Cerebellar nuclear complex (tissue), 1 donor: ENCODE measurements at places on chromosomes 4 and X.

- no peak for DNase-seq
Measured at GRCh38 chrX:17860179-17860780, 818 bp downstream of the RAI2 start.

DNA sequence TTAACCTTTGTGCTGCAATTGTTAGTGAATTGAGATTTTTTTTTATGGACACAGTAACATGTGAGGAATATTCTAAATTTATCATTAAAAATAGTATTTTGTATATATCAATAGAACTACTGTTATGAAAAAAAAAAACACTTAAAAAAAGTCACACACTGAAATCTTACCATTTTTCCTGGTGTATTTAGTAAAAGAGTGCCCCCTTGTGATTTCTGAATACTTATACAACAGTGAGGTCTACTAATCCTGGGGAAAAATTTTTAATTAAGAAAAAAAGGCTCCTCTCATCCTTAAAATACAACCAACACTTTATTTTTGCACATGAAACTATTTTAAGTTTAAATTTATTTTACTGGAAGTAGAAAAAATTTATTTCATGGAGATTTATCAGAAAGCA lies 56.4 kb upstream of the SPOCK3 start:
- DNase-seq: no peak

GRCh38 chrX:13620207-13620606 lies 32.7 kb upstream of the TCEANC start:
- no peak for DNase-seq

- DNase-seq: no peak
Measured at GRCh38 chr4:103079621-103080020, 3.1 kb upstream of the SLC9B2 start.

DNA sequence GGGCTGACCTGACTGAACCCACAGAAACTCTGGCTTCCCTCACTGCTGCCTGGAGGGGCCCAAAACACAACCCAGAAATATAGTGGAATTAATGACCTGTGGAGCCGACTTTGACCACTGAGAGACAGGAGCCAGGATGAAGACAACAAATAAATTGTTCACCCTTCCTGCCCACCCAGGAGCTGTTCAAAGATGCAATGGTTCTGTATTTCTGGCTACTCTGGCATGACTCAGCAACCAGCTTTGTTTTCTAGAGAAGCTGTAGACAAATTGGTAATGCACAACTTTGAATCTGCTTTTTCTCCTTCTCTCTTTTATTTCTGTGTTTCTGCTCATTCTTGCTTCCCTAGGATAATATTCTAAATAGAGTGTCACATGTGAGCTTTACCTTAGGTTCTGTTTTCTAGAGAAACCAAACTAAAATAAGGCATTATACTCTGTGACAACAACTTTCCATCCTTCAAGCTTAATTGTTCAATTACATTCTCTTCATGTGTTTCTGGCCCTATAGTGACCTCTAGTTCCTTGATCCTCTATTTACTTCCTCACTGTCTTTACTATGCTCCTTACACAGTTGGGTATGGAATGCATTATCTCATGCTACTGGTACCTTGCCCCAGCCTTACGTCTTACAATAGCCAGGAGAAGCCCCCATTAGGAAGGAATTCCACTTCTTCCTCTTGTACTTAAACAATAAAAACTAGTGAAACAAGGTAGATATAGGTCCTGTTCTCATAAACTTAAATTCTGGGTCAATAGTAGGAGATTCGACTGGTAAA lies 6.5 kb upstream of the PRKG2 start:
- DNase-seq: no peak

GRCh38 chrX:112760697-112761096 lies 79.9 kb downstream of the AMOT start:
- no peak for DNase-seq

- DNase-seq: no peak
Measured at GRCh38 chrX:115560211-115560977, 580 bp upstream of the PLS3 start.

DNA sequence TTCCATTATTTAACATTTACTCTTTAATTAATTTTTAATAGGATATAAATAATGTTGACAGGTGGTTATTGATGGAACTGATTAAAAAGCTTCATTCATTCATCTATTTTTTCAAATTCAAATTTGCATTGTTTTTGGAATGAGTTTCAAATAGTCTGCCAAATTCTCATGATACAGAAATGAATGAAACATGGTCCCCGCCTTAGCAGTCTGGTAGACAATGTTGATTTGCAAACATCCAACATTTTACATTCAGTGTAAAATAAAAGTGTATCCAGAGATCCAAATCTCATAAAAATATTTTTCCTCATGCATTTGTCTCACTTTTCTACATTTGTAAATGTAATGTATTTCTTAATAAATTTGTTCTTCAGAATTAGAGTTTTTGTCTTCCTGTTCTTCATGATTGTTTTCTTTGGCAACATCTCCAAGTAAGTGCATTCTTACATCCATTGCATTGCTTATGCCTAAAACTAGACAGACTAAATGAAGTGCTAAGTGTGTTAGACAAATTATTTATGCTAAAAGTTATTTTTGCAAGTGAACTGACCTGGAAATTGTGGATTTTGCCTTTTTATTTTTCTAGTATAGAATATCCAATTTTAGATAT lies 142.3 kb downstream of the PCDH18 start:
- no peak for DNase-seq

GRCh38 chr4:56603297-56603696 lies 77.8 kb downstream of the HOPX start:
- no peak for DNase-seq

- DNase-seq: no peak
Measured at GRCh38 chrX:115393271-115393670, 103.8 kb downstream of the LUZP4 start.

DNA sequence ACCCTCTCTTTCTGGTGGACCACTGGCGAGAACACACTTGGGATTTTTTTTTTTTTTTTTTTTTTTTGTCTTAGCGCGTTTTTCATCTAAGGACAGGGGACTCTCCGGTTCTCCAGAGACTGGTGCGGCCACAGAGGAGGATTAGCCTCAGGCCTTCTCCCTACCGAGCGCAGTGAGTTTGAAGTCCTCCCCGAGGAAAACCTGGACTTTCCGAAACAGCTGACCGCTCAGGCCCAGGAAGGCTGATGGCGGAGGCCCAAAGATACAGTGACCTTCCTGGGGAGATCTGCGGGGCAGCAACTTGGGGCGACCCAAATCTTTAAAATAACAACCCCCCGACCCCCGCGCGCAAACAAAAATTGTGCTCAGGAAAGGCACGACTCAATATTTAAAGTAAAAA lies 9.2 kb downstream of the NKX3-2 start:
- no peak for DNase-seq

- no peak for DNase-seq
Measured at GRCh38 chr4:177803151-177803550, 360.9 kb upstream of the AGA start.

DNA sequence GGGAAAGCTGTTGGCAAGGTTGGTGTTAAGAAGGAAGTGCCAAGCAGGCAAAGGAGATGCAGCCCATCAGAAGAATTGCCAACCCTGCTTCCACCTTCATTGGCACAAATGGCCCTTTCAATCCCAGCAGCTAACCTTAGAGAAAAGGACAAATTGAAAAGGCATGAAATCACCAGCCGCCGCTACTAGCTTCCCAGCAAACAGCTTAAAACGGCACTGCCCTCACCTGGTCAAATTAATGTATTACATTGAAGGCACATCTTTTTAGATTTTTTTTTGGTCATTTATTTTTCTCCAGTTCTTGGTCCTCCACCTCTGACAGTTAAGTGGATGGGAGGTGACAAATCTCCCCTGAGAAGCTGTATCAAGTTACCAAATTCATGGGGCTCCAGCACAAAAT lies 51.0 kb upstream of the NHSL2 start:
- peak; percentile 9 for DNase-seq

GRCh38 chr4:127574643-127575042 lies 58.1 kb upstream of the INTU start:
- DNase-seq: no peak

DNA sequence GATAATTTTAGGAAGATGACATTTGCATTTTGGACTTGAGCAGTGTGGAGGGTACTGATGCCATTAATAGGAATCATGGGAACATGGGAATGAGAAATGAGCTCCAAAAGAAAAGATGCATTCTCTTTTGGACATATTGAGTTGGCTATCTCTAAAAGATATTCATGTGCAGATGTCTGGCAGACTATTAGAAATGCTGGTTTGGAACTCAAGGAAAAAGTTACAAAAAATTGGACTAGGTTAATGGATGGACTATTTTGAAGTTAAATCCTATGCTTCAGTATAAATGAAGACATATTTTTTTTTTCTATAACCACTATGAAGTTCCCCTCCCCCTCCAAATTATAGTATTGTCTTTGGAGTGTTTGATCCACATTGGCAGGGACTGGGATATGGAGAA lies 3.6 kb upstream of the LIMCH1 start:
- no peak for DNase-seq

GRCh38 chr4:142549248-142549647 lies 296.9 kb downstream of the INPP4B start:
- DNase-seq: no peak

DNA sequence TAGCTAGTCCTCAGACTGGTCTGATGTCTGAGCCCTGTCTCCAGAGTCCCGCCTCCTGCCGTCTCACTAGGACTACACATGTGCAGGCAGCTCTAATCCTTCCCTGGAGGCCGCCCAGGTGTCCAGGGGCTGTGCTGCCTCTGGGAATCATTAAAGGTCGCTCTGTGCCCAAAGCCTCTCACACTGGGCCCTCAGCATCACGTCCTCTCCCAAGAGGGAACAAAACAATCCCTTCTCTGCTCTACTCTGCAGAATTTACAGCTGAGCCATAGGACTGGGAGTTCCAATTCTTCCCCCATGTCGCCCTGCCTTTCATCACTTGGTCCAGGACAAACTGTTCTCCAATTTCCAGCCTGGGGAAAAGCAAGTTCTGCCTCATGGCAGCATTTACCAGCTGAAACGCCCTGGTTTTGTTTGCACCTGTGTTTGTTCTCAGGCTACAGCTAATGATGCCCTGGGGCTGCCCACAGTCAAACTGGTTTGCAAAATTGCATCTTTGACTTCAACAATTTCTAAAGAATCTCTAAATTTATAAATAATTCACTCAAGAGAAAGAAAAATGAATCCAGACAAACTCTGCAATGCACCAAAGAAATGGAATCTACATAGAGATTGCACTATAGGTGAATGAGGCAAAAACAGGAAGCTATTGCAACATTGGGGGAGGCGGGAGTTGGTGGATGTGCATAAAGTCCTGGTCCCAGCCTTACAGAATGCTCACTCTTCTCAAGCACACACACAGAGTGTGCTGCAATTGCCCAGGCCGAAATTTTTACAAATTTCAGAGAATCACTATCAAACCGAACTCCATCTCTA lies 7.2 kb upstream of the MRFAP1 start:
- no peak for DNase-seq

- no peak for DNase-seq
Measured at GRCh38 chrX:19758539-19758938, 128.9 kb downstream of the SH3KBP1 start.

GRCh38 chrX:78931814-78932213 lies 13.4 kb upstream of the P2RY10 start:
- DNase-seq: no peak

DNA sequence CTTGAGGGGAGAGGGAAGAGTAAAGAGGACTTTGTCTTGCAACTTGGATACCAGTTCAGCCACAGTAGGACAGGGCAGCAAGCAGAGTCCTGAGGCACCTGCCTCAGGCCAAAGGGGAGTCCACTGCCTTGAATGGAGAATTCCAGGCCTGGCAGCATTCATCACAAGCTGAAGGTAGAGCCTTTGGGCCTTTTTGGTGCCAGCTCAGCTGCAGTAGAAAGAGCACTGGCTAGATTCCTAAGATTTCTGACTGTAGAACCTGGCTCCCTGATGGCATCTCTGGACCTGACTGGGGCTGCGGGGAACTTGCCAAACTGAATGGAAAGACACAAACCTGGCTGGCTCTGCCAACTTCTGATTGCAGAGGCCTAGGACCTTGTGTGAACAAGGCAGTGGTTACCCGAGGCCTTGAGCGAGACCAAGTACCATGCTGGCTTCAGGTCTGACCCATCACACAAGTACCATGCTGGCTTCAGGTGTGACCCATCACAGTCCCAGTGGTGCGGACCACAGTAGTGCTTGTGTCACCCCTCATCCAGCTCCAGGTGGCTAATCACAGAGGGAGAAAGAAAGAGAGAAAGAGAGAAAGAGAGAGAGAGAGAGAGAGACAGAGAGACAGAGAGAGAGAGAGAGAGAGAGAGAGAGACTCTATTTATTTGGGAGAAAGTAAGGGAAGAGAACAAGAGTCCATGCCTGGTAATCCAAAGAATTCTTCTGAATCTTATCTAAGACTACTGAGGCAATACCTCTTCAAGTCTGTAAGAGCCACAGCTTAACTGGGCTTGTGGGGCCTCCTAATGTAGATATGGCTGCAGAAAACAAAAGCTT lies 137.6 kb upstream of the SPIN4 start:
- no peak for DNase-seq

DNA sequence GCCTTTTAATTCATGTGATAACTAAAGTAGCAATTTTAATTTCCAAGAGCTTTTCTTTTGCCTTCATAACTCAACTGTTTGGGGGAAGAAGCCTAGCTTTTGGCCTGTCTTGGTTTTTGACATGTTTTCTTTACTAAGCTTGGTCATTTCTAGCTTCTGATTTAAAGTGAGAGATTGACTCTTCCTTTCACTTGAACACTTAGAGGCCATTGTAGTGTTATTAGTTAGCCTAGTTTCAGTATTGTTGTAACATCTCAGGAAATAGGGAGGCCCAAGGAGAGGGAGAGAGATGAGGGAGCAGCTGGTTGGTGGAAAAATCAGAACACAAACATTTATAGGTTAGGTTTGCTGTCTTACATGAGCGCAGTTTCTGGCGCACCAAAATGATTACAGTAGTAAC lies 44.8 kb downstream of the DCLK2 start:
- no peak for DNase-seq

- DNase-seq: no peak
Measured at GRCh38 chr4:113811359-113811758, 49.8 kb upstream of the CAMK2D start.

DNA sequence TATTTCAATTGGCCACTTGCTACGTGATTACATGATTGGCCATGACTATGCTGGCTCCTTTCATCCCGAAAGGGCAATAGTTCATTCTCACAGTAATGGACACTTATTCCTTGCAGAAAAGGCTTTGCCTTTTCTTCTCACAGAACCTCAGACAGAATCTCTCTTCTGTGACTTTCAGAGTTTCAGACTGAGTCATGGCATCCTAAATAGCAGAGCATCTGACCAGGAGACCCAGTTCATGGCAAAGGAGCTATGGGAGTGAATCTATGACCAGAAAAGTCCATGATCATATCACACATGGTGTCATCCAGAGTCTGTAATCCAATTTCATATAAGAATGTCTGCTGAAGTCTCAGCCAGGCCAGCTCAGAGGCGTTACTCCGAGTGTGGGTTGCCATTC lies 263.3 kb upstream of the CLNK start:
- DNase-seq: no peak

DNA sequence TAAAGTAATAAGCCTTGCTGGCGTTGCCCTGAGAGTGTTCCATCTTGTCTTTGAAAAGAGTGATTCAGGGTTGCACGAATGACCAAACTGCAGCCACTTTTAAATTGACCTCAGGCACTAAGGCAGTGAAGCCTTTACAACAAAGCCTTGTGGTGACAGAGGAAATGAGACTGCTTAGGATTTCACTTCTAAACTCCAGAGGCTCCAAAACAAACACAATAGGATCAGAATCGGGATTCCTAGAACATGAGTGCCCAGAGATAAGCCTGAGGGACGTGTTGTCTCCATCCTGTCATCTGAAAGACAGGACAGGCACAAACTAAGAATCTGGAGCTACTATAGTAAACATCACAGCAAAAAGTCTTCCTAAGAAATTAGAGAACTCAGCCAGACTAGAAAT lies 405.2 kb downstream of the PPARGC1A start:
- DNase-seq: no peak
